NCI-H510A (cell line): ENCODE measurements at places on chromosomes 6 and 20.
A peak's percentile ranks its signal among the peaks of the same experiment; 100 is the strongest.

- no peak for DNase-seq
These were observed 1383.5 kb upstream of the DEFB115 start for GRCh38 chr20:29873946-29874345.

DNA sequence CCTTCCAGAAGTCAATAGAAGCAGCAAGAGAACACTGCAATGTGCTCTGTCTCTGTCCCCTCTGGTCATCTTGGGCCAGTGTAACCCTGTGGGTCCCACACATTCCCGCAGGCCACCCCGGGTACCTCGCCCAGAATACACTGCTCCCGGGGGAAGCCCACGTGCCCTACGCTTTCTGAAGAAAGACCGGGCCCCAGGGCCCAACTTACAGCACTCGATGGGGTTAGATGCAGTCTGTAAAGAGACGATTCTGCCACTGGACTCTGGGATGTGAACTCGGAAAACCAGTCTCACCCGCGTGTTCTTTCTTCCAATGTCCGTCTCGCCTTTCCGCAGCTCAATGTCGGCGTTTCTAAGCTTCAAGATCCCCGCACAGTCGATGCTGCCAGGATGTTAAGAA lies 68.7 kb downstream of the NFATC2 start:
- no peak for DNase-seq

- no peak for DNase-seq
These were observed 19.6 kb downstream of the NT5E start for GRCh38 chr6:85469276-85470022.

DNA sequence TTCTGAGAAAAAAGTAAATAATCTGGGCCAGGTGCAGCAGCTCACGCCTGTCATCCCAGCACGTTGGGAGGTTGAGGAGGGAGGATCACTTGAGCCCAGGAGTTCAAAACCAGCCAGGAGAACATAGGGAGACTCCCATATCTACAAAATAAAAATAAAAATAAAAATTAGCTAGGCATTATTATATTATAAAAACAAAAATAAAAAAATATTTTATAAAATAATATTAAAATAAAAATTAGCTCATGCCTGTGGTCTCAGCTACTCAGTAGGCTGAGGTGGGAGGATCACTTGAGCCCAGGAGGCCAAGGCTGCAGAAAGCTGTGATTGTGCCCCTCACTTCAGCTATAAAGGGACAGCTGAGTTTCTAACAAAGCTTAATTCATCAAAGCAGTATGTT lies 362.9 kb downstream of the SMOC2 start:
- DNase-seq = no peak

GRCh38 chr6:5174756-5175549 lies 85.8 kb downstream of the LYRM4 start:
- DNase-seq = no peak

GRCh38 chr20:38730989-38731737 lies 6.9 kb downstream of the SLC32A1 start:
- peak; percentile 65 for DNase-seq

- DNase-seq = no peak
These were observed 115.4 kb downstream of the DTNBP1 start for GRCh38 chr6:15547400-15547799.
